ENCODE measurements at places on chromosomes 6 and 20.

GRCh38 chr6:136719280-136720044 is 72.8 kb downstream of the MAP3K5 start:
- DNase-seq = no peak

DNA sequence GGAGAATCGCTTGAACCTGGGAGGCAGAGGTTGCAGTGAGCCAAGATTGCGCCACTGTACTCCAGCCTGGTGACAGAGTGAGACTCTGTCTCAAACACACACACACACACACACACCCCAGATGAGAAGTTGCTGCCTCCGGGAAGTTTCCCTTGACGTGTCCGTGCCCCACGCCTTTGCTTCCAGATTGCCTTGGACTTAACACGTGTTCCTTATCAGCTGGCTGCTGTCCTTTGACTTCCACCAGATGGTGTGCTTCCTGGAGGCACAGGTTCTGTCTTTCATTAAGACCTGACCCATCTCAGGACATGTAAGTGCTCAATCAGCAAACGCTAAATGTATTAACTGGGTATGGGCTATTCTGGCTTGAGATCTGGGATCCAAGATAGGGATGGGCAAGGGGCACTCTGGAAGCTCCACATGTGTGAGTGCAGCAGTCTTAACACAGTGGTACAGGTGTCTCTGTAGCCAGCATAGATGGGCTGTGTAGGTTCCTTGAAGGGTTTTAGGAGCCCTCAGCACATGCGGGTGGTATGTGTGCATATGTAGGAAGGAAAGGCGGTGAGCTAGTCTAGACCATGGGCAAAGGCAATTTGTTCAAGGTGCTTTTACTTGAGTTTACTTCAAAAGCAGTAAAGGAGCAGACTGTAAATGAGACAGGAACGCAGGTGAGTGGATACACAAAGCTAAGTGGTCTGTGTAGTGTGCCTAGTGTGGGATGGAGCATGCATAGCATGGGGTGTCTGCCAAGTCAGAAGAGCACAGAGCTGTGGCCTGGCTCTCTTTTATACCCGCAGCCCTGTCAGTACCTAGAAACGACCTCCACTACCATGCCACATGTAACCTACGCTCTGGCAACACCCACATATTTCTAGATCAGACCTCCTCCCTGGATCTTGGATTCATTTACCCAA is 11.6 kb downstream of the PIGT start:
- DNase-seq = no peak

- no peak for DNase-seq
Observed at GRCh38 chr6:36276581-36277536, 7.0 kb downstream of the PNPLA1 start.

DNA sequence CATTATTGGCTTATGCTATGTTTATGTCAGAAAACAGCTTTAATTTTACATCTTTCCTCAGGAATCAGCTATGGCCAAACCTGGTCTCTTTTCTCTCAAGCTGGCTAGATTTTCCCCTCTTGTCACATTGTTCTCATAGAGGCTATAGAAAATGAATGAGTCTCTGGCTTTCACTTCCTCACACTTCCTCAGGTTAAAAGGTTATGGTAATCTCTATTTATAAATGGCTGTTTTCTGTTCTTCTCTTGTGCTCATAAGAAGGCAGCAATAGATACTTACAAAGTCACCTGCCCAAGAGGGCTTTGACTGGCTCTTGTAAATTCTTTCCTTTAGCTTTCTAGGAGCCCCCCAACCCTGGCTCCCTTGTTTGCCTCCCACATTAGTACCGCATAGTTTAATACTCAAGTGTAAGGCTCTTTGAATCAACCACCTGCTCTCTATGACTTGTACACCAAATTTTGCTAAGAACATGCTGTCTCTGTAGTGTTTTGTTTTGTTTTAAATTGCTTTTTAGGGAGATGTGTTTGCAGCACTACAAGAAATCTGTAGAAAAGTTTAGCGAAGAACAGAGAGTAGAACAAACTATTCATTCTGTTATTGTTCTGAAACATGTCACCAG is 897.4 kb upstream of the CITED2 start:
- DNase-seq = no peak

- DNase-seq = no peak
Observed at GRCh38 chr6:156660389-156660788, 116.8 kb upstream of the ARID1B start.

DNA sequence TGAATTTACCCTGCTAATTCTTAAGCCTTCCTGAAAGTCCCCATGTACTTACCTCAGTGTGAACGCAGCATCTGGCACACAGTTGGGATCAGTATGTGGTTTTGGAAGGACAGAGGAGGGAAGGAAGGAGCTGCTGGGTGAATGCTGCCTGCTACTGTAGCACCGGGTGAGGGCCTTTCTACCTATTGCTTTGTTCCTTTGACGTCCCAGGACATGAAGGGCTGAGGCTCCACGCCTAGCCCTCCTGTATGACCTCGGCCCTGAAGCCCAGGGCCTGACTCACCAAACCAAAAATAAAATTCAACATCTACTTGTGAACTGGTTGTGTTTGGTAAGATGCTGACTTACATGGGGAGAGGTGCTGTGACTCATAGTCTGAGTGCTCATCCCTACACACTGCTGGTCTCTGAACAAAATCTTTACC is 51.1 kb downstream of the ARID1B start:
- peak; percentile 33 for DNase-seq

DNA sequence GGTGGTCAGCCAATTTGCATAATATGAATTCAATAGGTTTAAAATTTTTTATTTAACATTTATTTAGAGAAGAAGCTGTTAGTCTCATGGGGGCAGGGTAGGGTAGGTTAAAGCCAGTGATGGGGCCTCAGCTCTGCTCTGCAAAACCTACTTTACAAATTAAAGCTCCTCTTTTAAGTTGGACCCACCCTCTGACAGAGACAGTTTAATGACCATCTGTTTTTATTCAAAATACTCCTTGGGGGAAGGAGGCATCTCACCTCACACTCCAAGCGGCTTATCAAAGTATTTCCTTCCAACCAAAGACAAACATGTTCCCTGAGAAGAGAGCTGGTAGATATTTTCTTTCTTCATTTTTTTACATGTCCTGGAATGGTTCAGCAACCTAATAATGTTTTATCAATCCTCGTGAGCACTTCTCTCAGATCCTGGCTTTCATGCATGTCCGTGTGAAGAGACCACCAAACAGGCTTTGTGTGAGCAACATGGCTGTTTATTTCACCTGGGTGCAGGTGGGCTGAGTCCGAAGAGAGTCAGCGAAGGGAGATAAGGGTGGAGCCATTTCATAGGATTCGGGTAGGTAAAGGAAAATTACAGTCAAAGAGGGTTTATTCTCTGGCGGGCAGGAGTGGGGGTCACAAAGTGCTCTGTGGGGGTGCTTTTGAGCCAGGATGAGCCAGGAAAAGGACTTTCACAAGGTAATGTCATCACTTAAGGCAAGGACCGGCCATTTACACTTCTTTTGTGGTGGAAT is 184.7 kb downstream of the GJA1 start:
- DNase-seq = no peak

DNA sequence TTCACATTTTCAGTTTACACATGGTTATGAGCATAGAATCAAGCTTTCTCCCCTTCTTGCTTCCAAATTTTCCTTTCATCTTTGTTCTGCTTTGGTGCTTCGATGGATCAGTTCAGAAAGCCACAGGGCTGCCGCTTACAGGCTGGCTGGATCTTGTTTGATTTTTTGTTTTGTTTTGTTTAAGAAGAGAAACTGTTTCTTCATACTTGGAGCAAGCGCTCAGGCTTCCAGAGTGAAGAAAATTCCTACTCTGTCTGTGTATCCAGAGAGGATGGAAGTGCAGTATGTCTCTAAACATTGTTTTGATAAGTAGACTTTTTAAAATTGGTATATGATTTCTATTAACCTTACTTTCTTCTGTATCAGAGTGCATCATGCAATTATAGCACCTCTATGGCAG is 66.9 kb downstream of the ARID1B start:
- DNase-seq = no peak

GRCh38 chr6:83609248-83609647 is 96.9 kb downstream of the PRSS35 start:
- no peak for DNase-seq

- DNase-seq = no peak
Observed at GRCh38 chr6:1164600-1164999, 147.3 kb upstream of the FOXQ1 start.

GRCh38 chr6:122730775-122731386 is 48.6 kb upstream of the FABP7 start:
- no peak for DNase-seq

- no peak for DNase-seq
Observed at GRCh38 chr6:3402310-3403237, 54.3 kb downstream of the SLC22A23 start.

GRCh38 chr6:146347090-146347489 is 196.5 kb upstream of the RAB32 start:
- no peak for DNase-seq

DNA sequence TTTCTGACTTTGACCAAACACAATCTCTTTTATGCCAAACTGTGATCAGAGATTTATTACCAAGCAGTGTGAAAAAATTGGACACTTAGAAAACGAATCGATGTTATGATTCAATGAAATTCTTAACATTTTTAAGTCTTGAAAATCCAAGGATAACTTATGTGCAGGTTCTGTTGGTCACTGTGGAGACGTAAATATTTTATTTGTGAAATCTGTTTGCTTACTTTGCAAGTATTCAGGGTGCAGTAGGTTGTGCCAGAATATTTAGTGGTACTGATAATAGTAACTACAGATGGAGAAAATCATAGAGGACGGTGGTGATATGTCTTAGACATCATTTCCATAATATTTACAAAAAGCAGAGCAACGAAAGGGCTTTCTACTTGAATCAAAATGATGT is 97.3 kb downstream of the BMP2 start:
- DNase-seq = no peak

DNA sequence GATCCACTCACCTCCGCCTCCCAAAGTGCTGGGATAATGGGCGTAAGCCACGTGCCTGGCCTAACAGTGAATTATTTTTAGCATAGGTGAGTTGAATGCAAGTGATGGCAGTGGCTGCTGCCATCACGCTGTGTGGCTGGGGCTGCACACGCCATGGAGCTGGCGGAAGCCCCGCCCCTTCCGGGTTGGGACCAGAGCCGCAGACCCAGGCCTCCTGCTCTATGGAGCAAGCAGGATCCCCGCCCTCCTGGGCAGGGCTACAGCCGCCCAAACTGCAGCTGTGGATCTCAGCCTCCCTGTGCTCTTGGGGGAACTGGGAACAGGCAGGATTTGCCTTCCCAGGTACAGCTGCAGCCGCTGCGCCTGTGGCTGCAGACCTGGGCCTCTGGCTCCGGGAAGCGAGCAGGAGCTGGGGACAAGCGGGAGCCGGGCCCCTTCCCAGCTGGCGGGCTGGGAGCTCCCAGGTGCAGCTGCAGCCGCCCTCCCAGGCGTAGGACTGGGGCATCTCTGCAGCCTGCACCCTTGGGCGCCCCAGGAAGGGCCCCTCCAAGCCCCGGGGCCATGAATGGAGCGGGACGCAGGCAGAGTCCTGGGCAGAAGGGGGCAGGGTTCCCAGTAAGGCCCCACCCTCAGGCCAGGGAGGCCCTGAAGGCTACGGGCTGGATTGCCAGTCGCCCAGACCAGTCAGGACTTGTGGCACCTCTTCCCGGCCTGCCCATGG is 30.9 kb upstream of the SLA2 start:
- no peak for DNase-seq

DNA sequence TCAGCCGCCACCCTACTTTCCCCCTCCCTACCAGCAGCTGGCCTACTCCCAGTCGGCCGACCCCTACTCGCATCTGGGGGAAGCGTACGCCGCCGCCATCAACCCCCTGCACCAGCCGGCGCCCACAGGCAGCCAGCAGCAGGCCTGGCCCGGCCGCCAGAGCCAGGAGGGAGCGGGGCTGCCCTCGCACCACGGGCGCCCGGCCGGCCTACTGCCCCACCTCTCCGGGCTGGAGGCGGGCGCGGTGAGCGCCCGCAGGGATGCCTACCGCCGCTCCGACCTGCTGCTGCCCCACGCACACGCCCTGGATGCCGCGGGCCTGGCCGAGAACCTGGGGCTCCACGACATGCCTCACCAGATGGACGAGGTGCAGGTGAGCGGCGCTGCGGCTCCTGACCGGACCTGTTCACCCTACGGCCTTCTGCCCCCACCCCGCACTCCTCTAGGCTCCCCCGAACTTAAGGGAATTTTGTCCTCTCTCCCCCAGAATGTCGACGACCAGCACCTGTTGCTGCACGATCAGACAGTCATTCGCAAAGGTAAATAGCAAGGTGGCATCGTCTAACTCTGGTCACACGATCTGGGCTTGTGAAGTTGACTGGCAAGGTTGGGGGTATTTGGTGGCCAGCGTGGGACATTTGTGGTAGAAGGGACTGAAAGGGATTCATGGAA is 2.3 kb downstream of the TFAP2C start:
- DNase-seq = no peak

DNA sequence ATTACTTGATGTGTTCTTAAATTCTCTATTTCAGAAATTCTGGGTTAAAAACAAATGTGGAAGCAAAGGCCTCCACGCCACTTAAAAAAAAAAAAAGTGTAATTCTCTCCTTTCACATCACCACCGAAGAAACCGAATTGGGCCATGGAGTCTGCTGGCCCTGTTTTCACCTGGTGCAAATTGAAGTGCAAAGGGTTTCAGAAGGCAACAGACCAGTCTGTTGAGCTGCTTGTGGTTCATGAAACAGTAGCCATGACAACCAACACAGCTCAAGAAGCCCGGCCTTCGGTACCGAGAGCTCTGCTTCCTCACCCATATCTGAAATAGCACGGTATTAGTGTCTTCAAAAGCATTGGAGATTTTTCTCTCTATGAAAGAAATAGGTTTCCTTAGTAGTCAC is 63.1 kb downstream of the GMPR start:
- DNase-seq = no peak

DNA sequence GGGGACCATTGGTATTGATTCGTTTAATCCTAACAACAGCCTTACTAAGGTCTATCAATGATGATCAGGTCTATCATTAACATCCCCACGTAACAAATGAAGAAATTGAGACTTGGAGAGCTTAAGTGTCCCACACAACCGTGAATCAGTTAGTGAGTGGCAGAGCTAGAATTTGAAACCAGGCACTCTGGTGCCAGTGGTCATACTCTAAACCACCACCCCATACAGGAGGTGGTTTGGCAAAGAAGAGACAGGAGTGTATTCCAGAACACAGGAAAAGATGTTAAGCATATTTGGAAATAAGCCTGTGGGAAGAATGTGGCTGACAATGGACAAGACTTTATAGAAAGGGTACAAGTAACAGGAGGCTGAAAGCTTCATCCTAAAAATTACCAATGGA is 35.7 kb upstream of the MARCKS start:
- DNase-seq = no peak

DNA sequence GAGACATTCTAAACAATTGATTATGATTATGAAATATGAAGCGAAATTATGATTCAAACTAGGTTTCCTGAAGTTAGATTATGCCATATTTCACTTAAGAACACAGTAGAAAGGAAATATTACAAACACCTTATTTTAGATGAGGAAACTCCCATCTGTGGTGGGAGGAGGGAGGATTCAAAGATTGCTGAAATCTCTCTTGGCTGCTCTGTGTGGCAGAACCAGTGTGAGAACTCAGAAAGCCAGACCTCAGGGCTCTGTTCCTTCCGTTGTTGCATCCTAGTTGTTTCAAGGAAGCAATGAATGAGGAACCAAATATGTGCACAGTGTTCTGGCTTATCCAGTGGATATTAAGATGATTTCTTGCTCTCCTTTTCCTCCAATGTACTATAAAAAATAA is 2.1 kb downstream of the TAAR5 start:
- no peak for DNase-seq
